ENCODE measurements at places on chromosomes 7 and 10.

GRCh38 chr10:51030480-51030879, 43.8 kb upstream of the PRKG1 start:
- DNase-seq, result no peak

- DNase-seq, result no peak
These were observed 92.6 kb downstream of the RGS10 start for GRCh38 chr10:119449760-119450461.

GRCh38 chr7:18425838-18426445, 69.6 kb upstream of the HDAC9 start:
- no peak for DNase-seq

GRCh38 chr7:141731476-141732149, 6.5 kb upstream of the SSBP1 start:
- DNase-seq, result no peak

DNA sequence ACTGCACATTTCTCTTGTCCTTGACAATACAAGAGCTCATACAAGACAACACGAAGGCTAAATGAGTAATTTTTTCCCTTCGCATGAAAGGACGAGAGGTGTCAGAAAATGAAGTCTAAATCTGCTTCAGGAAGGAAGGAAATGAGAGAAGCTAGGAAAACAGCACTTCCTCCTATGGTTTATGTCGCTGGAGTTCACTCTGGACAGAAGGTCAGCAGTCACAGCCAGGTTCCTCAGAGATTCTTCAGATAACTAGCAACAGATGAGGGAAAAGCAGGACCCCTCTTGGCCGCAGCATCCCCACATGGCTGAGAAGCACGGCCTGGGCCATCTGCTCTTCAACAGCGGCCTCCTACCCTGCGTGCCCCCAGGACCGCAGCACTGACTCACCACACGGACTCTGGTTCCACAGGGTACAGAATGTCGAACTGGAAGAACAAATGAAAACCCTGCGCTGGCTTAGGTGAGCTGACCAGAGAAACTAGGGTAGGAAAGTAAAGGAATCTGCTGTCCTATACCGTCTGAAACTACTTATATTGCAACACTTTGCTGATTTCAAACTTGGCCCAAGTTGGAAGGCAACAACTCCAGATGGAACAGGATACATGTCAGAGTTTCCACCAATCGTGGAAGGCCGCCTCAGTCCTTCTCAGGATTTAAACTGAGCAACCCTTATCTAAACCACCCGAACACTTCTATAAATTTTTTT, 26.3 kb downstream of the DNMBP start:
- DNase-seq, result no peak

- DNase-seq, result no peak
These were observed 914.4 kb downstream of the PCDH15 start for GRCh38 chr10:53886325-53887300.

- DNase-seq, result no peak
These were observed 3.8 kb downstream of the VPS41 start for GRCh38 chr7:38905056-38905759.

Measured in head of caudate nucleus (tissue), 42 donors.